Central memory CD4-positive, alpha-beta T cell (primary cell): ENCODE measurements at places on chromosomes 2 and 18.
A peak's percentile ranks its signal among the peaks of the same experiment; 100 is the strongest.

DNA sequence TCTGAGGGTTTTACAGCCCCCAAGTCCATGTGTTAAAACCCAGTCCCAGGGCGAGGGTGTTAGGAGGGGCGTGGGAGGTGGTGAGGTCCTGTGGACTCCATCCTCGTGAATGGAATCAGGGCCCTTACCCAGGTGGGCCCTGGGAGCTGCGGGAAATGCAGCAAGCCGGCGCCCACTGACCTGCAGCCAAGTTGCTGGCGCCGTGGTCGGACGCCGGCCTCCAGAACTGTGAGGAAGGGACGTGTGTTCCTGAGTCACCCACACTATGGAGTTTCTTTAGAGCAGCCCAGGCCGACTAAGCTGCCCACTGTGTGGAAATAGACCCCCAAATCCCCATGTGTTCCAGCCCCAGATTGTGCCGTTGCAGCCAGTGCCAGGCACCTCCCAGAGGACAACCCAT lies 26.4 kb downstream of the CTDP1 start:
- DNase-seq = no peak

DNA sequence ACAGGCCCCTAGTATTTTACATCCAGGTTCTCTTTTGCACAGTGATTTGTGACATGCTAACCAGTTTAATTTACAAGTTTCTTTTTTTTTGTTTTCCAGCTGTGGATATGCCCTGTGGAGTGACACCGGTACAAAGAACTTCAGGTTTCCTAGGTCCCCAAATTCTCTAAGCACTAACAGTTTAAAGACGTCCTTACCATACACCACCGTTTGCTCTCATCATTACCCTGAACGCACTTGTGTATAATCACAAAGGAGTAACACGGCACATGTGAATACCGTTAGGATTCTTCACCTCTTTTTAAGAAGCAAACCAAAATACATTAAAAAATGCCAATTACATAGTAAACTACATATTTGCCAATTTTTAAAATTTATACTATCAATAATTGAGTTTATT lies 853 bp downstream of the LANCL1 start:
- DNase-seq = peak; percentile 2

DNA sequence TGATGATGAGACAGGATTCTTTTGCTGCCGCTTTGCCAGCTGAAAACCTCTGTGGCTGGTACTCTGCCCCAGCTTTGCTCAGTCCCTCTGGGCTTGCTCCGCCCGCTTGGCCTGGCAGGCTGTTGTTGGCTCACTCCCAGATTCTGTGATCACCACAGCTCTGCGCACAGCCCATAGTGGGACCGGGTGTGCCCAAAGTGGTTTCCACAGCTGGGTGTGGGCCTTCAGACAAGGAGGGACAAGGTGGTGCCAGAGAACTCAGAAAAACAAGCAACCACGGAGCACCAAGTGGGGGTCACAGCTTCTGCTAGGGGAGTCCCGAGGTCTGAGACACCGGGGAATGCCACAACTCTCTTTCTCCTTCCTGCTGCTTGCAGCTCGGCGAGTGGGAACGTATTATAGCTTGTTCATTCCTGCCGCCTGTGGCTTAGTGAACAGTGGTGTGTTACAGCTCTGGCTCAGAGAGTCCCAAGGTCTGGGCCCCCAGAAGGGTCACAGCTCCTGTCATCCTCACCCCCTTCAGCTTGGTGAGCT lies 9.2 kb upstream of the KYNU start:
- DNase-seq = no peak

GRCh38 chr2:230000118-230000841 lies 68.4 kb downstream of the SLC16A14 start:
- DNase-seq = no peak

- no peak for DNase-seq
These were observed 4.7 kb downstream of the SERTAD2 start for GRCh38 chr2:64649013-64649484.

DNA sequence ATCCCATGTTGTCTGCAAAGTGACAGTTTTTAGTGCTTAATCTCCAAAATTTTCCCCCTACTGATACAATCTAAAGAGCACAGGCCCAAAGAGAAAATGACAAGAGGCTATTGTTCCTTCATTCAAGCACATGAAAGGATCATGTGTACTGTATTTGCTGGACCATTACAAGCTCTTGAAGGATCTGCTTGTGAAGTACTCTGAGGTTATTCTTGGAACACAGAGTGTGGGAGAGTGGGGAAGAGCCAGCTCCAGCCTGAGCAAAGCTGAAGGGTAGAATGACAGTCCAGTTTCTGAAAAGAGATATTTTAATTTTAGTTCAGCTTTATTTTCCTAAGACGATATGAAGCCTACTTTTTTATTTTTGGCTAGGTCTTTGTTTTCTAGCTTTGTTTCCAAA lies 112.2 kb downstream of the GALNT3 start:
- no peak for DNase-seq

DNA sequence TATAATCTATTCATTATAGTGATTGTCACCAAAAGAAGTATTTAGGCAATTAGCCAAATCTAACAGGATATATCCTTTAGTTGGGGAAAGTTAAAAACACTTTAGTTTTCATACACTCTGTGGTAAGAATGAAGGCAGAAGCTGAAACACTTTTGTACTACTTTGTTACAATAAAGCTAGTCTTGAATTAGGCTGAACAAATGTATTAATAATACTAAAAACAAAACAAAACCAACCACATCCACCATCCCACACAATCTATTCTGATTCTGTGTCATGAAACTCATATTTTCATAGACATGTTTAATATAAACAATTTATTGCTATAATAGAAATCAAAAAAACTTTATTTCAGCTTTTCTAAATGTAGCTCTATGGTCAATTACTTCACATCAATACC lies 508.8 kb downstream of the ZEB2 start:
- no peak for DNase-seq

DNA sequence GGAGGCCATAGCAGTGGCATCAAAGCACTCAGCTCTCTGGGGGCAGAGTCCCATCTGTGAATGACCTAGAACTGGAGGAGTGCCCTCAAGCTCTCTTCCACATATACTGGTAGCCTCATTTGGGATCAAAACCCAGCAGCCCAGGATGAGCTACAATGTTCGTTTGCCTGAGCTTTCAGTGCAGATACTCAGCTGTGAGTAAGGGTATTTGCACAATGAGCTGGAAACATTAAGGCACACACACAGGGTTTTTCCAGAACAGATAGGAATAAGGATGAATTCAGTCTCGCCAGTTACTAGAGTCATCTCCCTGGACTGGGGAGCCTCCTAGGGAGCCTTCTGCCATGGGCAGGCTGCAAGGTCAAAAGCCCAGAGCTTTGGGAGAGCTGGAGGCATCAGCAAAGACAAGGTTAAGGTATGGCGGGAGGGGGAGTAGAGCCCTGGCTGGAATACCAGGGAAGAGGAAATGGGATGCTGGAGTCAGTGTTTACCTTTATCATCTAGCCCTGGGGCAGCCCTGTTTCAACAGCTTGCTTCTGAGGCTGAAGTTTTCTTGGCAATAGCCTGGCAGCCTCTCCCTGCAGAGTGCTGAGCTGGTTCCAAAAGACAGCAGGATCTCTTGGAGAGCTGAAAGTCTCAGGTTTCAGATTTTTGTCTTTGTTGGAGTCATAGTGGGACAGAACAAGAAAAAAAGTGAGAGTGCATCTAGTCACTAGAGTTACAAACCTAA lies 187.7 kb downstream of the LOXHD1 start:
- DNase-seq = no peak

GRCh38 chr2:16773080-16773713 lies 107.6 kb upstream of the CYRIA start:
- DNase-seq = no peak

DNA sequence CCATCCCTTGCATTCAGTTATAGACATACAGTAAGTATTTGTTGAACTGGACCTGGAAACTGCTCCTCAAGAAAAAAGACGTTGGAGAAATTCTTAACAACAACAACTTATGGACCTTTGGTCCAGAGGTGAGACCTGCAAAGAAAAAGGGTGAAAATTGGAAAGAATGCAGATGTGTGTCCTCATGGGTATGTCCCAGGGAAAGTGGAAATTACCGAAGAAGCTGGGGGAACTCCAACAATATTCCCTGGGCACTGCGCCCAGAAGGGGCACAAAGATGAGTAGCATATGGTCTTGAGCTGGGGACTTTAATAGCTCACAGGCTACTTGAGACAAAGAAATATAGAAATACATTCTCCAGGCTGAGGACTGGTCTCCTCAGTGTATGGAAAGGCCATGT lies 35.5 kb upstream of the YWHAQ start:
- no peak for DNase-seq

GRCh38 chr2:108593547-108594098 lies 59.4 kb downstream of the LIMS1 start:
- no peak for DNase-seq

DNA sequence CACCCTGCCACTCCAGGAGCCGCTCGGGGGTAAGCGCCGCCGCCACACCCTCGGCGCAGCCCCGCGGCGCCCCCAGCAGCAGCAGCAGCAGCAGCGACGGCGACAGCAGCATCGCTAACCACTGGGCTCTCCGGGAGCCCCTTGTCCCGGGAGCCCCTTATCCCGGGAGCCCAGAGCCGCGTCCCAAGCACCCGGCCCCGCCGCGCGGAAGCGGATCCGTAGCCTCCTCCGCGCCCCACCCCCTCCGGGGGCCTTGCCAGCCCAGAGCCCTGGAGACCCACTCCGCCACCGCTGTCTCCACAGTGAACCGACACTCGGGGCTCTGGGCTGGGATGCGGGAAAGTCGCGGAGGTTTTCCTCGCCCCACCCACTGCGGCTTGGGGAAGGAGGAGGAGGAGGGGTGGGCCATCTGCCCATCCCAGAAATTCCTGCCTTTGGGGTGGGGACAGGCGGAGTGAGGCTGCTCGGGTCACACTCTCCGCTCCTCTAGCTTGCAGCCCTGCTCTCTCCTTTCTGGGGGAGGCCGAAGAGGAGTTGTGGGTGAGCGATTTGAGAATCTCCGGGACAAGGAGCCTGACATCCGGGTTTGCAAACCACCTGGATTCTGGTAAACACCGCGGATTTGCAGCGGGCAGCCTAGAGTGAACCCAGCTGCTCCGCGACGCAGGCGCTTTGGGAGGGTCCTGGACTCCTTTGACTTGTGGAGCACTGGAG lies at the start of gene PLA2R1:
Gene PLA2R1 (minus strand): TSS at position 324 of the 714 bp plus-strand sequence. CDS start 212 bp downstream, at position 112.
- DNase-seq = no peak
